Ureter (tissue), 1 donor: ENCODE measurements at places on chromosomes 6 and 20. TPM values are rescaled to one million over a fixed set of nuclear protein-coding genes. Genes with fewer than 3 reads are reported as not detected.

The CGA gene
- not detected for total RNA-seq

DNA sequence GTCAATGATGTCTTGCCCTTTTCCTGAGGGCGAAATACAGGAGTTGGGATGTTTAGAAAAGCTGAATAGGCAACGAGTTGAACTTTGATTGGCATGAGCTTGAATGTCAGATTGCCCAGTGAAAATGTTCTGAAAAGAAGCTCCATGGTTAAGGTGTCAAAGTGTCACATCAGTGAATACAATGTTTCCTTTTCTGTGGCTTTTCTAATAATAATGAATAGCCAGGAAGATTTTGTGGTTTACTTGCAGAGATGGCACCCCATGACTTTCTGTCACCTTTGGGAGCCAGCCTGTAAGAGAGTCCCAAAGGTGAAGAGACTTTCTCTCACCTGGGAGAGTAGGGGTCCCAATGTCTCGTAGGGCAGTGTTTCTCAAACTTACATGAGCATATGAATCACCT lies 119.2 kb downstream of the KCNQ5 start:
- DNase-seq: no peak

GRCh38 chr6:684831-685636 lies 7.9 kb downstream of the EXOC2 start:
- DNase-seq: no peak

GRCh38 chr6:134873500-134874388 lies 76.2 kb downstream of the ALDH8A1 start:
- DNase-seq: no peak

DNA sequence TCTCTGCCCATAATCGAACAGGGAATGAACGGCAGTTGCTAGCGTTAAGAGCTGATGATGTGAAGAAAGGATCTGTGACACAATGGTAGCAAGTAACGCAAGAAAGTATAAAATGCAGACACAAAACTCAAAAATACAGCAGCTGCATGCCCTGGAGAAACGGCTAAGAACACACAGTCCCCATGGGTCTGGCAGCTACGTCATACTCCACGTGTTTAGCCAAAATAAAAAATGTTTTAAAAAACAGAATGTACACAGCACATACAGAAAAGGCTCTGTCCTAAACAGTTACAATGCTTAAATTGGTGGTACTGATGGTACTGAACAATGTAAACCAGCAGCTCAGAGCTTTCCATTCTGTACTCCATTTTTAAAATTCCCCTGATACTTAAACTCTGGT lies 34.4 kb downstream of the HUS1B start:
- no peak for DNase-seq
